T-helper 2 cell (primary cell): ENCODE measurements at places on chromosomes 3 and 15.

DNA sequence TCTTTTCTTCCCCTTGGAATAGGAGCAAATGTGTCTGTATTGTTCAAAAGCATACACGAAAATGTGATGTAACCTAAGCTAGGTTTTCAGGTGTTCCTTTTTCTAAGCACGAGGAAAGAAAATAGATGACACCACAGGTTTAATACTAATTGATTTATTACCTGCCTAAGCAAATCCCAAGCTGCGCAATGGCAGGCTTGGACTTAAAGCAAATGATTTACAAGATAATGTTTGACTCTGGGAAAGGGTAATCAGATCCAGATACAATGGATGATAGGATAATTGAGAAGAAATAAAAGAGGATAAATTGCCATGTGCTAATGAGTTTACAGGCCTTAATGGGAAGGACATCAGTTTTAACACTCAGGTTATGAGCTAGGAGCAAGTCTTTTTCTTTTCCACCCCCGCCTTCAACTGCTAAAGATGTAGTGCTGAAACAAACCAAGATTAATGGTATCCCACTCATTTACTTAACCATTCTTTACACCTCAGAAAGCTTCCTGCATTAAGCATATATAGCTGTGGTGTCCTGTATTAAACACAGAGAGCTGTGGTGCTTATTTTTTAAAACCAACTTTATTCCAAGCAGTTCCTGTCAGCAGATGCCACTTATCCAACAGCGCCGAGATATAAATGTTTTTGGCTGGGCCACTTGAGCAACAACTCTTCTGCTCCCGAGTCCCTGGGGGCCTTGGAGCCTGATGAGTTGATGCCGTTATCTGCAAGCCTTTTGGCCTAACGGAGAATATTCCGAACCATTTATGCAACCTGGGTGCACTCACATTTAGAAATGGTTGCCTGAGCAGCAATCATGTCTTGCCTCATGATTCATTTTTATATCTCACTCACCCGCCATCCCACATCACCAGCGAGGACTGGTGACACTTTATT lies 205.5 kb downstream of the MECOM start:
- no peak for DNase-seq

GRCh38 chr3:32401126-32401525 lies 9.5 kb downstream of the CMTM7 start:
- DNase-seq = no peak

- DNase-seq = no peak
Measured at GRCh38 chr15:79023918-79024317, 66.7 kb downstream of the RASGRF1 start.

DNA sequence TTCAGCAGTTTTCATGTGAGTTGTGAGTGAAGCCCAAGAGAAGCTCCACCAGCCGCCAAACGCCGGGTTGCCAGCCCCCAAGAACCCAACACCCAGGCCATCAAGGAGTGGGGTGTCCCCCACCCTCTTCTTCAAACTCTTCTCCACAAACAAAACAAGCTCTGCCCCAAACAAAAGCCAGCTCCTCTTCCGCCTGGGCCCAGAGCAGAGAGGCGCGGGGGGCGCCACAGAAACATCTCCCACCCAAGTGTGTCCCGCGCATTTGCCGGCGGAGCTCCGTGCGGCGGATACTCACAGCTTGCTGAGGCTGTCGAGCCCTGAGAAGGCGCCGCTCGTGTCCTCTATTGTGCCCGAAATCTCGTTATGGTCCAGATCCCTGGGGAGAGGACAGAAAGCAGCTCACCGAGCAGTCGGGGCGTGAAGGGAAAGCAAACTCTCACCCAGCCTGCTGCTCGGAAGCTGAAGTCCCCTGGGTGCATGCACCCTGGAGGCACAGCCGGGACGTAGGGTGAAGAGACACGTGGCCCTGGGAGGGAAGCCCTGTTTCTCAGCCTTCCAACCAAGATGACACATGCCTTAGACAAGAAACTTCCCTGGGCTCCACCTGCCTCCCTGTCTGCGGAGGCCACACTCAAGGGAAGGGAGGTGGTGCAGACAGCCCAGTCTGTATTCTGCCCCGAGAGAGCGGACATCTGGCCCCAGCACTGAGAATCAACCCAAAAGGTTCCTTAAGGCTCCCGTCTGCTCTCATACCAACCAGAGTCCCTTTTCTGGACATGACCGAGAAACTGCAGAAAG lies 95.7 kb downstream of the LRIG1 start:
- DNase-seq = no peak

DNA sequence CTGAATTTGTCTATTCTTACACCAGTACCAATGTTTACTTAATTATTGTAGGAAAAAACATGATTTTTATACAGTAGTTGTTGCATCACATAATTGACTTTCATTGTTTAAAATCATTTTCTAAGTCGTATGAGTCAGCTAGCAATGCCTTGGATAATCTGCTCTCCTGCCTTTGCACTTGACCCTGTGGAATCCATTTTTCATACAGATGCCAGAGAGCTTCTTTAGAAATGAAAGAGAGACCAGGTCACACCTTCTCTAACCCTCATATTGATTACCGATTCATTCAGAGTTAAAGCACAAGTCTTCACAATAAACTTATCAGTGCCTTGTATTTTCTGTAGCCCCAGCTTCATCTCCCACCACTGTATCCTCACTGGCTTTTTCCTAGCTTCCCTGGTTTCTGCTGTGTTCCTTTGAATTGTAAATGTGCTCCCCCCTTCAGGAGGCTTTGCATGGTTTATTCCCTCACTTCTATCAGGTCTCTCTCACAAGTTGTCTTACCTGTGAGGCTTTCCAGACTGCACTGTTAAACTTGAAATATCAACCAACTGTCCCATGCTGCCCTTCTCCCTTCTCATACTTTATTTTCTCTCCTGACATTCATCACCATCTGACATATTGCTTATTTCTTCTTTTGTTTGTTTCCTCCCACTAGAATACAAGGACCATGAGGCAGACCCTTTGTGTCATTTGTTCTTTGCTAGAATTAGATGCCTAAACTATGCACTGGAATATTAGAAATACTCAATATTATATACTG lies 662.0 kb upstream of the GBE1 start:
- DNase-seq = no peak

DNA sequence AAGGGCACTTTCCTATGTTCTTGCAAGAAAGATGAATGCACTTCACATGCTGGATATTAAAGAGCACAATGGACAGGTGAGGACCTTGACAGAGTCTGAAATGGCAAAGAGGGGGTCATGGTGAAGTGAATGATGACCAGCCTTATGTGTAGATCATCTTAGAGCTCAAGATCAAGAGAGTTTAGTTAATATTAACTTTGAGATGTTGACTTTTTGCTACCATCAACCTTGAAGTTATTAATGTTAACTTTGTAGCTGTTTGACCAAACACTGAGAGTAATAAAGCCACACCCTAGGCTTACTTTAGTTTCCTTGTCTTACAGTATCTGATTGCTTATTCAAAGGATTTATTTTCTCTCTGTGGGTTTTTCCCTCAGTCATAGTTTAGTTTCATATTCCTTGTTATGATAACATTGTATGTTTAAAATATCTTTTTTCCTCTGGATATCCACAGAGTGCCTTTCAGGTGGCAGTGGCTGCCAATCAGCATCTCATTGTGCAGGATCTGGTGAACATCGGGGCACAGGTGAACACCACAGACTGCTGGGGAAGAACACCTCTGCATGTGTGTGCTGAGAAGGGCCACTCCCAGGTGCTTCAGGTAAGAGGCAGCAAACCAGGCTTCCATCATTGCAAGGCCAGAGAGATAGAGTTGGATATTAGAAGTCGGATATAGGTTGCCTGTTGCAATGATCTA lies 5.4 kb downstream of the NFKBIZ start:
- DNase-seq = no peak

DNA sequence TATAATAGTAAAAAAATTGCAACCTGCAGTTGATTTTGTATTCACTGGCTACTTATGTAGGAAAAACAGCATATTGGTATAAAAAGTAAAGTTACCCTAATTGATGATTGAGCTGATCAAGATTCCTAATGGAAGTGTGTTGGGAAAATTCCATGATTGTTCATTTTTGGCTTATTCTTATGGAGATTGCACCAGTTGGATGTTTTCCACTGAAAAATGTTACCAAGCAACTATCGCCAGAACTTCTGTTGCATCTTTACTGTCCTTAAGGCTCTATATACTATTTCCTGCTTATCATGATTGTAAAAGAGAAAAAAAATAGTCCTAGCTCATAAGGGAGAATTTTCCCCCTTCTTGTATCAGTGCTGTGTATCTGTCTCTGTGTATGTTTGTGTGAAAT lies 48.6 kb downstream of the SLC25A26 start:
- DNase-seq = no peak

DNA sequence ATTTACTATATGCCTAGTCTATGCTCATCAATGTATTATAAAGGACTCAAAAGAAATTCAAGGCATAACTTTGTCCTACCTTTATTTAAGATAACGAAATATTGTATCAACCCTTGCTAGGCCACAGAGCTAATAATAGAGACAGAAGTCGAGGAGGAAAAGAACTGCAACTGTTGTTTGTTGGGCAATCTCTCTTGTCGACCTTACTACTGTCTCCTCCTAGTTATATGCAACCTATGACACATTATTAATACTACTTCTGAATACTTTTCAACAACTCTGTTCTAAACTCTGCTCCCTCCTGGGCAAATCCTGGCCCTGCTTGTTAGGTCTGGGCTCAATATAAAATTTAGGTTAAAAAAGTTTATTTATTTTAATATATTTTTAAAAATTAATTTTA lies 24.6 kb downstream of the SPPL2A start:
- no peak for DNase-seq

DNA sequence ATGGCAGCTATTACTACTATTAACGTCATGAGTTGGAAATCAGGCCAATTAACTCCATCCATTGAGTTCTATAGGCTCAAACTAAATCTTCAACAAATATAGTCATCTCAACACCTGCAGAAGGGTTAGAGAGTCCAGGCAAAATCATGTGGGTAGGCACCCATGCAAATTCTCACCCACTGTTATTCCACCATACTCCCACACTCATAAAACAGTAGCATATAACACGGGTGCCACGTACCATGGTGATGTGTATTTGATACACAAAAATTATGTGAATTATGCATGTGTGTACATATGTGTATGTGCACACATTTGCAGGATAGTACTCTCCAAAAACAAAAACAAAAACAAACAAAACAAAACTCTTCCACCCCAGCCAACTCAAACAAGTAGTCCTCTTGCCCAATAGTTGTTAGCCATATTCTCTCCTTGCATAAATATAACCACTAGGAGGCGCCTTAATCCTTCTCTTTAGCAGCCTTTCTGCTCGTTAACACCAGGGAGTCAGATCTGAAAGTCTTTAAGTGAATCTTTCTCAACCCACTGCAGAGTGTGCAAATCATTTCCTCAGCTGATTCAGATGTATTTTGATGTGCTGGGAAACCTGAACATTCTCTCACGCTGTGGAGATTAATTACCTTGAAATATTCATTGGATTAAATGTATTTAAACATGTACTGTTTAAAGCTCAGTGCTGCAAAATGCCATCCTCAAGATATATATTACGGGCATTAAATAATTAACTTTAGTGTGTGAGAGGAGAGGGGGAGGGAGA lies 38.0 kb upstream of the COPB2 start:
- DNase-seq = no peak

GRCh38 chr3:133695560-133696171 lies 33.9 kb upstream of the TOPBP1 start:
- DNase-seq = no peak

DNA sequence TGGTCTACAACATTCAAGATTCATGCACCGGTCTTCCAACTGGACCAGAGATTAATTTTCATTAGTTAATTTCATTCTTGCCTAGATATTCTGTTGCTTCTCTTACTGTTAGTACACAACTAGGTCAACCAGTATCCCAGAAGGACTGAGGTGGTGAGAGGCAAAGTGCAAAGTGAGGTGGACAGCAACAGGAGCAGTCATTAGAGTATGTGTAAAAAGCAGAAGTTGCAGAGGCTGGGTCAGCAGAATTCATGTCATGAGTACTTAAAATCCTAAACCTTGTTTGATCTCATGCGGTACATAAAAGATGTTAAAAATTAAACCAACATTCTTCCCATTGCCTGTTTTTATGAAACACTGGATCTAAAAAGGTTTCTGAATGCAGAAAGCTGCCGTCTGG lies 46.7 kb downstream of the PARP14 start:
- DNase-seq = no peak

DNA sequence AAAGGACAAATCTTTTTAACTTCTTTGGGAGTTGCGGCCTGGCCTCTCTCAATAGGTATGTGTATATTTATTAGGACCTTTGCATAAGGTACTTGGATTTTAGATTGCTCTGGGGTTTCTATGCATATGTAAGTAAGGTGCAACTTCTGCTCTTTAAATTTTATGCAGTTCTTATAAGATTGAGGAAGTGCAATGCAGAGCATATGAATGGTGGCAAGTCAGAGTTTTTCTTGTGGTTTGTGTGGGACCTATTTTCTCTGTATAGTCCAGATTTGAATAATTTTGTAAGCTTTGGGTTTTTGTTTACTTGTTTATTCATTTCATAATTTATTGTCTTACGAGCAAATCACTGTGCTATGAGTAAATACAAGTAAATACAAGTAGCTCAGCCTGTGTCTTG lies 101.5 kb downstream of the ATG7 start:
- DNase-seq = no peak

DNA sequence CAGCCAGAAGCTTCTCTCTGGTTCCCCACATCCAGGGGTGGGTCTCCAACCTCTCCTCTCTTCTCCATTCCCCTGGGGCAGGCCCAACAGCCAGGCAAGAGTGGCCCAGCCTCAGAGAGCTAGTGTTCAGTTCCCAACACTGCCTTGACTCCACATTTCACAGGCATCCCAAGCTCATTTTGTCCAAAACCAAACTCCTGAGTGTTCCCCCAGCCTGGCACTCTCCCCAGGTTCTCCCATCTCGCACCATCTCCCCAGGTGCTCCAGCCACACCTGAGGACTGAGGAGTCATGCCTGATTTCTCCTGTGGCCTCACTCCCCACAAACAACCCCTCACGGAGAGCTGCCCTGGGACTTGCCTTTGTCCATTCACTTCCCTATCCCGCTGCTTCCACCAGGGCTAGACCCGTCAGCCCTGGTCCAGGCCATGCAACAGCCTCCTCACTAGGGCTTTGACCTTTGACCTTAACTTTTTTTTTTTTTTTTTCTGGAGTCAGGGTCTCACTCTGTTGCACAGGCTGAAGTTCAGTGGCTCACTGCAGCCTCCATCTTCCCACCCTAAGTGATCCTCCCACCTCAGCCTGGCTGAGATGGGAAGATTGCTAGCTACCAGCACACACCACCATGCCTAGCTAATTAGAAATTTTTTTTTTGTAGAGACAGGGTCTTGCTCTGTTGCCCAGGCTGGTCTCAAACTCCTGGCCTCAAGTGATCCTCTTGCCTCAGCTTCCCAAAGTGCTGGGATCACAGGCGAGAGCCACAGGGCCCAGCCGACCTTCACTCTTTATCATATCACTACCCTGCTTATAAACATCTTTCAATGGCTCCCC lies 3.9 kb upstream of the CSK start:
- DNase-seq = no peak
